Type B pancreatic cell (in vitro differentiated cells): ENCODE measurements at places on chromosomes 1 and 21.

GRCh38 chr21:15254111-15254510 lies 189.3 kb upstream of the NRIP1 start:
- no peak for DNase-seq

- no peak for DNase-seq
These were observed 197.5 kb upstream of the ST6GALNAC5 start for GRCh38 chr1:76669624-76670315.

GRCh38 chr21:24759348-24760075 lies 847.8 kb downstream of the MRPL39 start:
- no peak for DNase-seq

- DNase-seq = no peak
These were observed 139.5 kb downstream of the ZZZ3 start for GRCh38 chr1:77542813-77543420.

- no peak for DNase-seq
These were observed 256.9 kb upstream of the DUSP10 start for GRCh38 chr1:221998781-221999180.

DNA sequence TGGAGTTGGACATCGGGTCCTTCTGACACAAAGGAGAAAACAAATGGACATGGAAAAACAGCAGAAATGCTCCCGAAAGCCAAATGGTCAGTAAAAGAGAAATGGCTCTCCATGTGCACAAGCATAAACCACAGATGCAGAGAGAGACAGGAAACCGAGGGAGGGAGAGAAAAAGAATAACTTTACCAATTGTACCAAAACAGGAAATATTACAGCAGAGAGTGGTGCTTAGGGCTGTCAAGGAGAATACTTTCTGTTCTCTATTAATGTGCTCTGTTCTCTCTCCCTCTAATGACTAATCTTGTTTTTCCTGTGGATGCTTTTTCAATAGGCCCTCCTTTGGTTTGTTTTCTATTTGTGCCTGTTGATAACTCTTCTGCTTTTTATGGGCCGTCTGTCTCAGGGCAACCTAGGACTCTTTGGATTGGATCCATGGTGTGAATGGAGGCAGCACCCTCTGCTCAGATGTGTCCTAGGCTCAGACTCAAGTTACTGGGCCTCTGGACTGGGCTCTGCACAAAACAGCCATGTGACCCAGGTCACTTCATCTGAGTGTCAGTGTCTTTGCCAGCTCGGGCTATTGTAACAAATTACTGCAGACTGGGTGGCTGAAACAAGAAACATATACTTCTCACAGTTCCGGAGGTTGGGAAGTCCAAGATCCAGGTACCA lies 663.0 kb downstream of the NPHP4 start:
- DNase-seq = no peak

GRCh38 chr1:1538334-1538733 lies 2.1 kb downstream of the TMEM240 start:
- DNase-seq = no peak

- no peak for DNase-seq
These were observed 2.7 kb downstream of the COLGALT2 start for GRCh38 chr1:184034761-184035379.

DNA sequence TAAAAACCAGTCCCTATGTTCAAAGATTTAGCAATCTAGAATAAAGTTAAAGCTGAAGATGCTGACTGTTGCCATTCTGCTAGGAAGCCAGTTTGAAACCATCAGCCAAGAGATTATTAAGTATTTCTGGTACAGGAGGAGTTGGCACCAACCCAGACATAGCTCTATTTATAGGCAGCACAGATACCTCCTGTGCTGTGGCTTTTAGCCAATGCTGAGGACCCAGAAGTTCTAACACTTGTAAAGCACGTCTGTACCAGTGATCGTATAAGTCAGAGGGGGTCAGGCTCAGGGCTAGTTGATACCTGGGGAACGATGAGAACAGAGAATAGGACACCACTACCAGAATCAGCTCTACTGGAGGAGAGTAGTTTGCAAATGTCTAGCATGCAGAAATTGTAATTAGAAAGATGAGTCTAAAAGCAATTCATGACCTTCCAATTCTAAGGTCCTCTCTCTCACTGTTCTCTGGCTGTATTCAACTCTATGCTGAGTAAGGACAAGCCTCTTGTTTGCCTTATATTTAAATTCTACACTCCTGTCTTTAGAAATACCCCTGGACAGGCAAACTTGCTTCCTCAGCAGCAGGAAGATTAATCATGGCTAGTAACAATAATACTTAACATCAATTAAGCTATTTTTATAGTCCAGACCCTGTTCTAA lies 96.8 kb upstream of the PALMD start:
- no peak for DNase-seq

DNA sequence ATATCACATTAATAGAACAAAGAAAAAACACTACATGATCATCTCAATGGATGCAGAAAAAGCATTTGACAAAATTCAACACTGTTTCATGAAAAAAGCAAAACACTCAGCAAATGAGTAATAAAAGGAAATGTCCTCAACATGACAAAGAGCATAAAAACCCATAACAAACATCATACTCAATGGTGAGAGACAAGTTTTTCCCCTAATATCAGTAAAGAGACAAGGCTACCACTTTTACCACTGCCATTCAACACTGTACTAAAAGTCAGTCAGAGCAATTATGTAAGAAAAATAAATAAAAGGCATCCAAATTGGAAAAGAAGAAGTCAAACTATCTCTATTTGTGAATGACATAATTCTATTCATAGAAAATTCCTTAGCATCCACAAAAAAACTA lies 64.3 kb downstream of the ZNF644 start:
- DNase-seq = no peak
